ENCODE measurements at places on chromosomes 11 and 22. TPM values are rescaled to one million over a fixed set of nuclear protein-coding genes. Genes with fewer than 3 reads are reported as not detected.

IGSF9B gene
- 0.81 TPM for total RNA-seq

DNAJB13 gene
- under 0.01 TPM for total RNA-seq

NNMT gene
- total RNA-seq = 0.27 TPM

DNA sequence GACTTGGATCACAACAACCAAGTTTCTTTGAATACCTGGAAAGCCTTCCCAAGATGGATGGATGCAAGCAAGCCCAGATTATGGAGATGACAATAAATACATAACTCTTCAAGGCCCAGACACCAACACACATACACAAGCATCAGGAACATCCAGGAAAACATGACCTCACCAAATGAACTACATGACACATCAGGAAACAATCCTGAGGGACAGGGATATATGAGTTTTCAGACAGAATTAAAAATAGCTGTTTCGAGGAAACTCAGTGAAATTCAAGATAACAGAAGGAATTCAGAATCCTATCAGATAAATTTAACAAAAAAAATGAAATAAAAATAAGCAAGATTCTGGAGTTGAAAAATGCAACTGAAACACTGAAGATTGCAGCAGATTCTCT is 659.4 kb downstream of the METTL15 start:
- DNase-seq = no peak

DNA sequence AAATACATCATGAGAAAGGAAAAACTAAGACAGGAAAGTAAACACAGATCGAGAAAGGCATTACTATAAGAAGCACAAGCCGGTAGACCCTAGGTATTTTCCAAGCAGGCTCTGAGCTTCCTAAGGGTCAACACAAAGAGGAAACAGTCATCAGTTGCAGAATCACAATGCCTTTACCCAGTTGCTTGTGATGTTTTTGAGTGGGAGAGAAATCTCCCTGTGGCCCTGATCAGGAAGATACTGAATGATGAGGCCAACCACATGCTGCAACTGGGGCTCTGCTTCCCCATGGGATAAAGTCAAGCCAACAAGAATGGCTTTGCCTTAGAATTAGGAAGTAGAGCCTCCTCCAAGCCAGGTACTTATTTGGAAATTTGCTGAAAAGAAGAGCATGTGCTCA is 132.6 kb downstream of the MICAL2 start:
- DNase-seq = no peak

DNA sequence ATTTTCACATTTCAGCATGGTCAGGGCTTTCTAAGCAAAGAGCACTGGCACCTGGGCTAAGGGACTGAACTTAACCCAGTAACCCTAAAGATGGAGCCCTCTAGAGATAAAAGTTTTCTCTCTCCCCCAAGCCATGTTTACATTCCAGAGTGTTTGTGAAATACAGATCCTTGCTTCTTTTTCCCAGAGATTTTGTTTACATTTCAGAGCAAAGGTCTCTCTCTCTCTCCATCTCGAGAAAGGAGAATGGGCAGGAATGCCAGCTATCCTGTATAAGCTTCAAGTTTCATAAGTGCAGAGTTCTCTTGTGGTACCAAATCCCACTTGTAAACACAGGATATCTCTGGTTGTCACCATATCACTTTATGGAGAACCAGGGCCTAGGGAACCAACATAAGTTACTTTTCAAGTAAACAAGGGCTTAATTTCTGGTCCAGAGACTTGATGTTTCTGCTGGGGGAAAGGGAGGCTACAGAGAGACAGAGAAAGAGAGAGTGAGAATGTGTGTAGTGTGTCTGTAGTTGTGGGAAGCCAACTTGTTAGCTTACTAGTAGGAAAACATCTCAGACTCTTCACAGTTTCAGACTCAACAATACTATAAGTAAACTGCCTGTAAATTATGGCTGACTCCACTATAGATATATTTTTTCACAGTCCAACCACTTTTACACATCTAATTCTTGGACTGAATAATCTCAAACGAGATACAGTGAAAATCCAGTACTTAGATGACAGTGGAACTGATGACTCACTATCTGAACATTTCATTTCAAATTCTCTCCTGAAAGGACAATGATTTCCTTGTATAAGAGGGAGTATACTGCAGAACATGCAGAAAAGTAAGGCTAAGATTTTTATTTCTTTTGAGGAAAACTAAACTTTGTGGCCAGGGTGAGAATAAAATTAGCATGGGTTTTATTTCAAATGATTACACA is 76.2 kb downstream of the ARHGAP32 start:
- no peak for DNase-seq

- DNase-seq = no peak
Measured at GRCh38 chr22:28358312-28358711, 321.3 kb downstream of the TTC28 start.
